ENCODE measurements at places on chromosomes 12 and 14.

- DNase-seq = no peak
Observed at GRCh38 chr12:69994724-69995173, 169.7 kb downstream of the MYRFL start.

DNA sequence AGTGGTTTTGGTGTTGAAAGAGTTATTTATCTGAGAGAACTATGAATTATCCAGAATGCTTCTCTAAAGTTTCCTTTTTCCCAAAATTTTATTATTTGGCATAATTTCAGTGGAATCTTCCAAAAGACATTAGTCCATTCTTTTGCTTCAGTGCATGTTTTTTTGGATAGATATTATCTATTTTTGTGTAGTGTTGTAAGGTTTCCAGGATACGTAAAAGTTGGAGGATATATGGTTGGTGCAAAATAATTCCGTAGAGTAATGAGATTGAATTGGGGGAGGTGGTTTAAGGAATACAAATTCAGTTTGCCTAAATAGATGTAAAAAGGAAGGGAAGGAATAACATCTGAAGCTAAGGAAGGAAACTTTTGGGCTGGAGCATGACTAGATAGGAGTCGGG lies 186.6 kb downstream of the RGS6 start:
- DNase-seq = no peak

DNA sequence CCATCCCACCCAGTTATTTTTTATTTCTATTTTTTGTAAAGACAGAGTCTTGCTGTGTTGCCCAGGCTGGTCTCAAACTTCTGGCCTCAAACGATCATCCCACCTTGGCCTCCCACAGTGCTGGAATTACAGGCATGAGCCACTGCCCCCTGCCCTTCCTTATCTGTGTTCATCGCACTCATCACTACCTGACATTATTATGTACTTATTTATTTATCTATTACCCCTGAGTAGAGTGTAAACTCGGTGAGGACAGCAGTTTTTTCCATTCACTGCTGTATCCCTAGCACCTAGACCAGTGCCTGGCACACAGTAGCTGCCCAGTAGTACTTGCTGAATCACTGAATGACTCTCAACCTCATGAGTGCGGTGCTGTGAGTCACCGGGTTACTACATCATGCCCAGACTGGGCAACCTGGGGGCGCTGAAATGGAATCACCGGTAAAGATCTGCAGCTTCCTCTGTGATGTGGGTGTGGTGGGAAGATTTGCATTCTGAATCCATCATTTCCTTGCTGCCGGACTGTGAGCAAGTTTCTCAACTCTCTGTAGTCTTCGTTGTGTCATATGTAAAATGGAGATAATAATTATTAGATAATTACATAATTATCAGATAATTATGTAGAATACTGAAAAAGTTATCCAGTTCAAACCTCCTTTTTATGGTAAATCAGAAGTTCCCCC lies 81.9 kb upstream of the USP44 start:
- no peak for DNase-seq

- DNase-seq = no peak
Observed at GRCh38 chr12:52280319-52280795, 5.9 kb downstream of the KRT86 start.

GRCh38 chr12:16593546-16593945 lies 12.4 kb downstream of the LMO3 start:
- no peak for DNase-seq

DNA sequence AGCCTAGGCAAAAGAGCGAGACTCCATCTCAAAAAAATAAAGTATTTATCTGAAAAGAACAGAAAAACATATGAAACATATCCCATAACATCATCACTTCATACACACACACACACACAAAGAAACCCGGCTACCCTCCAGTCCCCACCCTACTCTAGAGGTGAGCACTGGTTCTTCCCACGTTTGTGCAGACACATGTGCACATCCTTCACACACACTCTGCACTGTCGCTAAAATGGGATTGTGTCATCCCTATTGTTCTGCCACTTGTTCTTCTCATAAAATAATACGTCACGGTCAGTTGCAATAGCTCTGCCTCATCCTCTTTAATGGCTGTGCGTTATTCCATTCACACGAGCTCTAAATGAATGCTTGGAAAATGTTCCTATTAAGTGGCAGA lies 85.9 kb upstream of the ANO2 start:
- DNase-seq = no peak

GRCh38 chr12:123678981-123679380 lies 8.1 kb downstream of the TCTN2 start:
- DNase-seq = no peak

- no peak for DNase-seq
Observed at GRCh38 chr12:54419088-54419887, at the start of gene ITGA5. Gene ITGA5, minus strand, starts transcription at chr12:54419266. Its CDS starts 68 bp downstream, at chr12:54419198.

DNA sequence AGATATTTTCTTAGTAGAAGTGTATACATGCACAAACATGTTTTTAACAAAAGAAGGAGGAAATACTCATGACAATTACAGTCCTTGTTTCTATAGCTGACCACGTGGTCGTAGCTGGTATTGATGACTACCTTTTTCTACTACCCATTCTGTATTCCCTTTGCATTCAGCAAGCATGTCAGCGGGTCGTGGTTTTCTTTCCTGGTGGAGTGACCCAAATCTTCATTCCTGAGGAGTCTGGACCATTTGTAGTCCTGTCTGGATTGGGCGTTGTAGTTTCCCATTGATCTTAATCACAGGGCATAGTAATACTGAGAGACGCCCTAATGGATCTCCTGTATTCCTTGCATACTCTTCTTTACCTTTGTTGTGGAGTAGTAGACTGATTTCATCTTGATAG lies 472.1 kb upstream of the RGS6 start:
- no peak for DNase-seq

DNA sequence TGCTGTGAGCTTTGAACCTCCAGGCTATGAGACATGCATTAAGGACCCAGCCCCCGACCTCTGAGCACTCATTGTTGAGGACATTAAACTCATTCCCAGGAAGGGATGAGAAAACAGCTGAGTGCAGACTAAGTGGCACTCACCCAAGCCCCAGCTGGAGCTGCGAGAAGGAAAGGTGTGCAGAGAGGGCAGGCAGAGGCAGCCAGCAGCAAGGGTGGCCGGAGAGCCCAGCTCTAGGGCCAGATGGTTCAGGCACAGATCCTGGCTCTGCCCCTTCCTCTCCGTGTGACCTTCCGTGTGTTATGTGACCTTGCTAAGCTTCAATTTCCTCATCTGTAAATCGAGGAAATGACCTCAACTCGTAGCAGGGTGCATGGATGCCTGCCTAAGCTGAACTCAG lies 3.7 kb downstream of the TSPAN11 start:
- DNase-seq = no peak

DNA sequence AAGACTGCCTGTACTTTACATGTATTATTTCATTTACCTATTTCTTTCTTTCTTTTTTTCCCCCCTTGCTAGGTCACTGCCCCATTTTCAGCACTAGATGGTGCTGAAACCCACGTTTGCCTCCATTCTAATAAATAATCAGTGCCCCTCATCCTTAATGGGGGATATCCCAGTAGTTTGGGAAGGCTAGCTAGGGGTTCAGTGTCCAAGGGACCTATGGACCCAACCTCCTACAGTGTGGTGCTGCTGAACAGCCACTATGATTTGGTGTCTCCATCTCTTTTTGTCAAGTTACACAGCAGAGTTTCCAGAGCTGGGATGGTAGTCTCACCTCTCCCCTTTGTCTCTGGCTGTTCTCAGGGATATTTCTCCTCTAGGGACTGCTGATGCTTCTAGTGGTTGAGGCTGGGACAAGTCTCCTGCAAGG lies 6.5 kb upstream of the HCFC2 start:
- no peak for DNase-seq

DNA sequence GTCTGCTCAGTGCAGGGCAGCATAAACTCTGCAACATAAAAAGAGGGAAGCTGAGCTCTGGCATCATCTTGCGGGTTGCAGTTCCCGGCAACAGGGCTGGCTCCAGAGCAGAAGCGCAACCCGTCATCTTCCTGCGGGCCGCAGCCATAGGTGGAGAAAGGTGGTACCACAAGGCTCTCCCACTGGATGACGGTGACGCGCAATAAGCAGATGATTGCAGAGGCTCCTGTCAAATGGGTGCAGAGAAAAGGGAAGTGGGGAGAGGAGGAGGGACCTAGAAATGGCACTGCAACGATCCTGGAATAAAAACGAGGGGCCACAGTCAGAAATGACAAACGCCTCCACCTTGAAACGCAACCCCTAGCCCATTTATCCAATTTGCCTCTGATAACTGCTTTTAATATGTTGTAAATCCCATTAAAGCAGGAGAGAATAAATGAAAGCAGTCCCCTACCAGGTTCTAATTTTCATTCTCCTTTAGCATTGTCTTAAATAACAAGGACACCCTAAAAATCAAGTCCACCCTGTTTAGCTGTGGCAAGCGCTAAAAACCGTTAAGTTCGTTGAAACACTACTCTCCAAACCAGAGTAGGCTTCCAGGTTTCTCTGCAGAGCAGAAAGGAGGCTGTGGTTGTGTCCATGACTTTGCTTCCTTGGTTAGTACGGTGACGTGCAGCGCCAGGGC lies 30.9 kb upstream of the TUBA1C start:
- no peak for DNase-seq

- no peak for DNase-seq
Observed at GRCh38 chr12:23860019-23860418, 89.5 kb downstream of the SOX5 start.

DNA sequence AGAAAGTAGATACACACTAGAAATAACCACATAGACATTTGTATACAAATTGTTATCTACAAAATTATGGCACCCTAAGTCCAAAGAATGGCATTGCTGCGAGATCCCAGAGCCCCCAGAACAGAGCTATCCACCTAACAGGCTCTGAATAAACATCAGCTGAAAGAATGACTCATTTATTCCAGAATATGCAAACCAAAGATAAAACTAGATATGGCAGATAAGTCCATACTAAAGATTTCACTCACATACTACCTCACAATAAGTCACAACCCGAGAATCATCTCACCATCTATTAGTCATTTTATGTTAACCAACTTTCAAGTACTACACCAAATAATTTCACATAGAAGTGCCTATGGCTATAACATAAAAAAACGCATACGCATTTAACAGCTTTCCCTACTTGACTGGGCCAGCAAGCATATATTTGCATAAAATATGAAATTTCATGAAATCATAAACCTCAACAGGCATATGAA lies 5.6 kb downstream of the CNIH1 start:
- DNase-seq = no peak

DNA sequence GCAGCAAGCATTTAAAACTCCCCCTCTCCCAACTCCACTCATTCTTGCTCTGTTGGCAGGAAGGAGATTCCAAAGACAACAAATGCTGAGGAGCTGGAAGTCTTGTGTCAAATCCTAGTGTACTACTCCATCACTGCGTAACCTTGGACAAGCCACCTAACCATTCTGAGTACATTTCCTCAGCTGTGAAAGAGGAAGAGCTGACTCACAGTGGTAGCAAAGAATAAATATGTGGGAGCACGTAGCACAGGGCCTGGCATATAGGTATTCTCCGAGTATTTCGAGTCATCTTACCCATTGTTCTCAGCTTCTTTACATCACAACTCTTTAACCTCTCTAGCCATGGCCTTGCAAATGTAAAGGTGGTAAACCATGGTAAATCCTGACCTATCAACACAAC lies 28.7 kb downstream of the EGLN3 start:
- no peak for DNase-seq

DNA sequence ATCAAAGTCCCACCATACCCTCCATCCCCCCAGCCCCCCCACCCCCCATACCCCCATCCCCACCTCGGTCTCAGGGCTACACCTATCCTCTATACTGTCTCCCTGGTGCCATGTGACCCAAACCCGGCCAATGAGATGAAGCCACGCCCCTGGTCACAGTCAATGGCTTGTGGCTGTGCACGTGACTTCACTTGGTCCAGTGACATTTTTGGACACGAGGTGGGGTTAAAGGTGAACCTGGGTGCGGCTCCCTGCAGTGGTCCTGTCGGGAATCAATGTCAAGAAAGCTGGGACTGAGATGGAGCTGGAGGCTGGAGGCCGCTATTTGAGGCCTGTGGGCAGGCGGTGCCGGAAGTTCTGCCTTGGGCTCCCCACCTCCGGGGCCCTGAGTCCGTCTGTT lies 100.7 kb upstream of the MAP1LC3B2 start:
- DNase-seq = no peak

DNA sequence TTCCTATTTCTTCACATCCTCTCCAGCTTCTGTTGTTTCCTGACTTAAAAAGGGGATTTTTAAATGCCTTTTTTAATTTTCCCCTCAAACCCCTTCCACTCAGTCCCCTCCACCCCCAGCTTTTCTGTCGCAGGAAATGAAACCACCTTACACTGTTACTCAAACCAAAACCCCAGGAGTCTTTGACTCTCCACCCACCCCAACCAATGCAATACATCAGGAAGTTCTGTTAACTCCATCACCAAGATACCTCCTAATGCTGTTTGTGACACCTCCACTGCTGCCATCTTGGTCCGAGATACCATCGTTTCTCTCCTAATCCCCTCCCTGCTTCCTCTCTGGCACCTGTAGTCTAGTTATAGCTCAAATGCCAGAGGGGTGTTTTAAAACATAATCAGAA lies 25.4 kb upstream of the CPM start:
- no peak for DNase-seq

- DNase-seq = no peak
Observed at GRCh38 chr12:104049903-104050356, at the start of gene GLT8D2. Gene GLT8D2, minus strand, starts transcription at chr12:104050187. Its CDS starts 30,539 bp downstream, at chr12:104019648.

DNA sequence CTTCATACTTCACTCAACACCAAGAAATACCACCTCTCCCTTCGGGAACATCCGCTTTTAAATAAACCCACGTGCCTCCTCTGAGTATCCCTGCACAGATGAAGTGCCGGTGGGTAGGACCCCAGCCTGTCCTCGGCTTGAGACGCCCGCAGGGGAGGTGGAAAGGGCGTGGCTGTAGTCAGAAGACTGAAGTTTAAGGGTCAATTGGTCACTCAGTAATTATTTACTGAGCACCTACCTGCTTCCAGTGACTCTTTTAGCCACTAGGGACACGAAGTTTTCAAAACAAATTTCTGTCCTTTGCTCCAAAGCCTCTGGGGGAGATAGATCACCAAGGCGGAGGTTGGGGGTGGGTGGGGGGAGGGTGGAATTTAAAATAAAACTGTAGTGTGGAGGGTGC lies 309.4 kb downstream of the VRK1 start:
- DNase-seq = no peak

DNA sequence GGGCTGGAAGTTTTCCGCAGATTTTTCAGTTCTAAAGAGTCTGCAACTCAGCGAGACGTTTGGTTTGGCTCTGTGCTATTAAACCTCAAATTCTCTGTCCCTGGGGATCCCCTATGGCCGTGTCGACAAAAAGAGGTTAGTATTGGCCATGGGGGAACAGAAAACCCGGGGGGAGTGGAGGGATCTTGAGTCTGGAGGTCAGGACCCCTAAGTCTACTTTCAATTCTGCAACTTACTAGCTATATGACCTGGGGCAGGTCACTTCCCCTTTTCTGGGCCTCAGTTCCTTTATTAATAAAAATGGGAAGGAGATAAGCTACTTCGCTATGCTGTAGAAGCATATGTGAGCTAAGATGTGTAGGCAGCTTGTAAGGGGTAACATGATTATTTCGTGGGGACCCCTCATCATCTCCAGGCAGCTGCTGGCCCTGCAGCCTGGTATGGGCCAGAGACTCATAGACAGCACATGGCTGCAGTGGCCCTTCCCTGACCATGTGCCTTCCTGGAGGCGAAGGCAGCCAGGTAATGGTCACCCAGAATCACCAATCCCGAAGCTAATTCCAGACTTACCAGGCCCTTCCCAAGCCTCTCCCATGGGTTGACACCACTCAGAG lies 8.6 kb downstream of the ASB2 start:
- DNase-seq = no peak

Measured in stimulated activated CD4-positive, alpha-beta T cell treated with anti-CD3 and anti-CD28 coated beads, Interleukin-1b, Interleukin-23, amount 100 ng/mL, for 1 hour (primary cell).